ENCODE measurements at places on chromosomes 16 and 17.
A peak's percentile ranks its signal among the peaks of the same experiment; 100 is the strongest.

GRCh38 chr16:65106757-65107156 is 15.1 kb downstream of the CDH11 start:
- no peak for DNase-seq

DNA sequence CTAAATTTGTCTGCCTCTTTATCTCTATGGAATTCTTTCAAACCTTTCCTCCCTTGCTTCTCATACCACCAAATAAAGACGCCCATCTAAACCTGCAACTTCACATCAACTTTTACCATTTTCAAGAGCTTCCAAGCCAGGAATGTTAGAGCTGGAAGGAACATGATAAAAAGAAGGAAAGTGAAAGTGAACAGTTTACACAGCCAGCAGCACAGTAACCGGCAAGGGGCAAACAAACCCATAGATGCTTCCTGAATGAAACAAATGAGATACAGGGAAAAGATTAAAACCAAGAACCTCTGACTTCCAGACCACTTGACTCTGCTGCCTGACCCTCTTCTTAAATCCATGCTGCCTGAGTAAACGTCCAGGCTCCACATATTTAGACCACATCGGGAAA is 231.1 kb upstream of the CA10 start:
- no peak for DNase-seq

DNA sequence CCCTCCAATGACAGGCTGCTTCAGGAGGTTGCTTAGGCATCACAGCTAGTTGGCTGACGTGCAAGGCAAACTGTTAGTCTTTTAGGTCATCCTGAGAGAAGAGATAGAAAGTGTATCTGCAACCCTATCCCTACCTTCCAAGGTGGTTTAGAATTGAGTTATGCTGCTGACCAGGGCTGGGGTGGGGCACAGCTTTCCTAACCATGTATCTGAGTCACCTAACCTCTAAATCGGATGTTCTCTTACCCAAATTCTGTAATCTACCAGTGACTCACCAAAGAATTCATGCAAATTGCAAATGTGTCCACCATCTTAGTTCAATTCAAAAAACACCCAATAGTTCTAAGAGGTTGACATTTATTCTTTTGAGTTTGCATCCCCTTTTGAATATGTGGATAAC is 107.2 kb upstream of the DYNLRB2 start:
- DNase-seq = no peak

- no peak for DNase-seq
Observed at GRCh38 chr17:81044764-81045589, 10.0 kb downstream of the BAIAP2 start.

- no peak for DNase-seq
Observed at GRCh38 chr16:20166531-20167235, 93.0 kb upstream of the GPR139 start.

DNA sequence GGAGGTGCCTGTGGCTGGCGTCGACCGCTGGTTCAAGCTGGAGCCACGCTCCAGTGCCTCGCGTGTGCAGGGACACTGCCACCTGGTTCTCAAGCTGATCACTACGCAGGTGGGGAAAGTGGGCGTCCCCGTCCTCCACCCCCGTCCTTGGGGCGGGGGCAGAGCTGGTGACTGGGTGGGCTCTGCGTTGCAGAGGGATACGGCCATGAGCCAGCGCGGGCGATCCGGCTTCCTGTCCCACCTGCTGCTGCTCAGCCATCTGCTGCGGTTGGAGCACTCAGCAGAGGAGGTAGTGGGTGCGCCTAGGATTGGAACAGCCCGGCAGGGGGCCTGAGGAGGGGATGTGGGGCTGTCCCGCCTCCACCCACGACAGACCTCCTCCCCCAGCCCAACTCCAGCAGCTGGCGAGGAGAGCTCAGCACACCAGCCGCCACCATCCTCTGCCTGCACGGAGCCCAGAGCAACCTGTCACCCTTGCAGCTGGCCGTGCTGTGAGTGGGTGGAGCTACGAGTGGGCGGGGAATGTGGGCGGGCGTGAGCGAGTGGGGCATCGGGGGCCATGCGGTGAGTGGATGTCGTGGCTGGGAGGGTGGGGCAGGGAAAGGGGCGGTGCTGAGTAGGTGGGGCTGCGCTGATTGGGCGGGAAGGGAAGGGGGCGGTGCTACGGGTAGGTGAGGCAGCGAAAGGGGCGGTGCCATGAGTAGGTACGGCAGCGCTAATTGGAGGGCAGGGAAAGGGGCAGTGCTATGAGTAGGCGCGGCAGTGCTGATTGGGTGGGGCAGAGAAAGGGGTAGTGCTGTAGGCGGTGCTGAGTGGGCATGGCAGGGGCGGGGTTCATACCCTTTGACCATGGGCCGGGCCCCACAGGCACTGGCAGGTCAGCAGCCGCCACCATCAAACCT is 8.9 kb downstream of the TSR3 start:
- DNase-seq = peak; percentile 98

- DNase-seq = no peak
Observed at GRCh38 chr17:33602981-33603380, 309.9 kb upstream of the ASIC2 start.

- DNase-seq = no peak
Observed at GRCh38 chr16:69048328-69049120, 56.9 kb upstream of the HAS3 start.

DNA sequence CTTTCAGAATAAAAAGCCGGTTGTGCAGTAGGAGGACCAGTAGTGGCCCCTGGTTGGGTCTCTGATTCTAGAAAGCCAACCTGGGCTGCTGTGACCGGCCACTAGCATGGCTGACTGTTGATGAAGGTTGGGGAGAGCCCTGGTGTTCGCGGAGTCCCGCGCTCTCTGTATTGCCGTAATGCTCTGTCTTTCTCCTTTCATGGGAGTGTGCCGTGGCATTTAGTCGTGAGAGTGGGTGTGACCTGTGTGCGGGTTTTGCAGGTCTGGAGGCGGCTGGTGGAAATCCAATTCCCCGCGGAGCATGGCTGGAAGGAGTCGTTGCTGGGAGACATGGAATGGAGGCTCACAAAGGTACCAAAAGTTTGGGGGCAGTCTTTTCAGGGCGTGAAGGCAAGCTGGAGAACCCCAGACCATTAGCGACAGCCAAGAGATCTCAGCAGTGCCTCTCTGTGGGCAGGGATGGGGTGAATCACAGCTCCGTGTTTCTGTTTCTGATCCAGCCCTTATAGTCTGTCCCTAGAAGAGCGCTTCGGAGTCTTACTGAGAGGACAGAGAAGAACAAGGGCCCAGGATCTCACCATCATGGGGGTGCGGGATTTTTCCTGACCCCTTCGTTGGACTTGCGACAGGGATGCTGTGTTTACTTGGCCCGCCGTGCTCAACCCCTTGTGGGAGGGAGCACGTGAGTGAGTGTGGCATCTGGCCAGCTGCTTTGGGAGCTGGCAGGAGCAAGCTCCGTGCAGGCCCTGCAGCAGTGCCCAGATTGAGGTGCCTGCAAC is 56.5 kb downstream of the RNF213 start:
- DNase-seq = no peak

DNA sequence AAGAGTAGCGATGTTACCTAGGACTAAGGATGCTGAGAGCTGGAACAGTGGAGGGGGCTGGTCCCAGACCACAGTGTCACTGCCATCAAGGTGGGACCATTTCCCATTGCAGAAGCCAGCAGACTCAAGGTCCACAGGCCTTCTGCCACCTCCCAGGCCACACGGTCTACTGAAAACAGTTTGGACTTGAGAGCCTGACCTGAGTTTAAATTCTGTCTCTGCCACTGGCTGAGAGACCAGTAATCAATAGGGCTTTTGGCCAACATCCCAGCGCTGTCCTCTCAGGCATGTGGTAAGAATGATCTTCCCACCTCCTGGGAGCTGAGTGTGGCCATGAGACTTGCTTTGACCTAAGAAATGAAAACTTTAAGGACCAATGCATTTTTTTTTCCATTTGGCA is 331.4 kb upstream of the CDH5 start:
- no peak for DNase-seq

DNA sequence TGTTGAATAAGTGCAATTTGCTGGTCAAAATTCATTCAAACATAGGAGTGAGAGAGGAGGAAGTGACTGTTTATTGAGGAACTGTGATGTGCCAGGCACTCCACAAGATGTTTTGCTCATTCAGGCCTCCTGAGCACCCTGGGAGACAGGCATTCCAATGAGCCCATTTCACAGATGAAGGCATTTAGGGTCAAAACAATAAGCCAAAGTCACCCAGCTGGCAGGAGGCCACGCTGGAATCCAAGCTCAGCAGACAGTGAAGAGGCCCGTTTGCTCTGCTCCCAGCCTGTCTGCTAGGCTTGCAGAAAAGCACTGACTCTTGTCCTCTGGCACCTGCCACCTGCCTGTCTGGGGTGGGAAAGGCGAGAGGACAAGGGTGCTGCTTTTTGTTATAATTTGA is 10.1 kb upstream of the SLC25A39 start:
- no peak for DNase-seq

GRCh38 chr17:54261465-54261864 is 438.7 kb downstream of the KIF2B start:
- no peak for DNase-seq

DNA sequence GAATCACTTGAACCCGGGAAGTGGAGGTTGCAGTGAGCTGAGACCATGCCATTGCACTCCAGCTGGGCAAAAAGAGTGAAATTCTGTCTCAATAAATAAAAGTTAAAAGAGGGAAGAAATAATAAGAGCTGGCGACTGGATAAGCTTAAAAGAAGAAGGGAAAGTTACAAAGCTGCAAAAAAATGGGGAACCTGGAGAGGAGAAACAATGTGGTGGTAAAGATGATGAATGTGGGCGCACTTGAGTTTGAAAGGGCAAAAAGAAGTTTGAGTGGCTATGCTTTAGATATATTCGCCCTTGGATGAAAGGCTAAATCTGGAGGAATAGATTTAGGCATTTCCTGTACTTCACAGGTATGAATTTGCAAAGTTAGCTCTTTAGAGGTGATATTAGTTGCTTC is 53.0 kb upstream of the YPEL2 start:
- no peak for DNase-seq

GRCh38 chr16:65618931-65619330 is 497.1 kb upstream of the CDH11 start:
- DNase-seq = no peak

DNA sequence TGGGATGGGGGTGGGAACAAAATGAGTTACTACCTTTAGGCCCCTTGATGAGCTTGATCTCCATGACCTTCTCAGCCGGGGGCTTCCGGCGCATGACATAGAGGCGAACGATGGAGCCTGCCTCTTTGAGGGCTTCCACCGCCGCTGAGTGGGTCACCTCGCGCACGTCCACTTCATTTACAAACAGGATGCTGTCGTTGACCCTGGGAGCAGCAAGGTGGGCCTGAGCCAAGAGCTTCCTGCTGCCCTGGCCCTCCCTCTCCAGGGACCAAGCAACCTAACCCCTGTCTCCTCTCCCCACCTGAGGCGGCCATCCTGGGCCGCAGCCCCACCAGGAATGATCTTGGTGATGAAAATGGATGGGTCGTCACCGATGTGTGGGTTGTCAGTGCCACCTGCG is 16.2 kb downstream of the DLG4 start:
- DNase-seq = no peak

DNA sequence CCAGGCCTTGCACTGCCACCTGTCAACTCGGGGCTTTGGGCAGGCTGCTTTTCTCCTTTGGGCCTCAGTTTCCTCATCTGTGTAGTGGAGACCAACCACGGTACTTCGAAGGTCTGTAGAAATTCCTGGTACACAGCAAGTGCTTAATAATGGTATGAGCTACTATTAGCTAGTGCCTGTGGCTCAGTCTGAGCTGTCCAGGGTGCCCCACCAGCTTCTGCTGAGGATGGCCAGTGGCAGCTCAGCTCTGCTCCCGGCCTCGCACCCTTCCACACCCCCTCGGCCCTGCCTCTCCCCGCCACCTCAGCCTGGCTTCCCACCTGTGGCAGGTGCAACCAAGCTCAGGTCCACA is 26.2 kb upstream of the PLCG2 start:
- no peak for DNase-seq

DNA sequence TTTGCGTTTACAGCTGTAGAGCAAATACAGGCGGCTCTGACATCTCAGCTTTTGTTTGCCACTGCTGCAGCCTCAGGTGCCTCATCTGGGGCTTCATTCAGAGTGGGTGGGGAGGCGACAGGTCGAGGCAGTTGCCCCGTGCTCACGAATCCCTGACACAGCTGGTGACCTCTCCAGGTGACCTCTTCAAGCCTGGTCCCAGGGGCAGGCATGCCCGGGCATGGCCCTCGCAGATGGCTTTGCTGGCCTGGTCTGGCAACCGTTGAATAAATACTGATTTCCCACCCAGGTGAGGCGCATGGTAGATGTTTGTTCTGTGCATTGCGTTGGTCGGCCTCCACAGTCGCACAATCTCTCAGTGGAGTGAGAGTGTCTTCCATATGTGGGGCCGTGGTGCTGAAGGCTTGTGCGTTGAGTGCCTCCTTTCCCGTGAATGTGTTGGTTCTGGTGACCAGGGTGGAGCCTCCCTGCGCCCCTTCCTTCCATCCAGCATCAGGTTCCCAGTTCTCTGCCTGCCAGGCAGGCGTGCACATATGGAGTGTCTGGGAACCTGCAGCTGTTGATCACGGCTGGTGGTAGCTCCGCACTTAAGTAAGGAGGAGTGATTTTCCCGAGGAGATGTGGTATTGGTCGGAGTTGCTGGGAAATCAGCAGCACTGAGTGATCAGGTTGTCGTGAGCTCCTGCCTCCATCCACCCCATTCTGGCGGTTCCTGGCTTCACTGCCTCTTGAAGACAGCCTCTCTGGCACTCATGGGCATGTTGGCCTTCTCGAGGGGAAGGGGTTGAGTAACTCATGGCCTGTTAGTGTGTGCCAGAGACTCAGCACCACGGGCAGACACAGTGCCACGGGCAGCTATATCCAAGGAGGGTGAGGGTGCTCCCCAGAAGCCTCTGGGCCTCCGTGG is 149.7 kb downstream of the RPTOR start:
- no peak for DNase-seq

DNA sequence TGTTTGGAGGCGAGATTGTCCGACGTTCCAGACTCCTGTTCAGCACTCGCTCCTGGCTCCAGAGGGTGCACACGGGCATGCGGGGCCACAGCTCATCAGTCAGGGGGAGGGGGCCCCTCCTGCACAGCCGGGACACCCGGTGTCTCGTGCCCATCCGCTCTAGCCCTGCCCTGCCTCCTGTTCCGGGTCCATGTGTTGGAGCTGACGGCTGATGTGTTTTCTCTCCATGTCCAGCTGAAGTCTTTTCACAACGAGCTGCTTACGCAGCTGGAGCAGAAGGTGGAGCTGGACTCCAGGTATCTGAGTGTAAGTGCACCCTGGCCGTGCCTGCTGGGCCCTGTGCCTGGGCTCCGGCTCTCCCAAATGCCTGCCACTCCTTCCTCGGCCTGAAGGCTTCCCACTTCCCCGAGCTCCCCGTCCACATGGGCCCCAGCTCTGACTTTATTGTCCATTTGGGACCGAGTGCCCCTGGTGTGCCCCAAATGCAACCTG is 50.5 kb downstream of the BAIAP2 start:
- no peak for DNase-seq

- no peak for DNase-seq
Observed at GRCh38 chr16:26433807-26434206, 632.9 kb upstream of the C16orf82 start.
